Fibroblast of gingiva (primary cell): ENCODE measurements at places on chromosomes 6 and 20.

DNA sequence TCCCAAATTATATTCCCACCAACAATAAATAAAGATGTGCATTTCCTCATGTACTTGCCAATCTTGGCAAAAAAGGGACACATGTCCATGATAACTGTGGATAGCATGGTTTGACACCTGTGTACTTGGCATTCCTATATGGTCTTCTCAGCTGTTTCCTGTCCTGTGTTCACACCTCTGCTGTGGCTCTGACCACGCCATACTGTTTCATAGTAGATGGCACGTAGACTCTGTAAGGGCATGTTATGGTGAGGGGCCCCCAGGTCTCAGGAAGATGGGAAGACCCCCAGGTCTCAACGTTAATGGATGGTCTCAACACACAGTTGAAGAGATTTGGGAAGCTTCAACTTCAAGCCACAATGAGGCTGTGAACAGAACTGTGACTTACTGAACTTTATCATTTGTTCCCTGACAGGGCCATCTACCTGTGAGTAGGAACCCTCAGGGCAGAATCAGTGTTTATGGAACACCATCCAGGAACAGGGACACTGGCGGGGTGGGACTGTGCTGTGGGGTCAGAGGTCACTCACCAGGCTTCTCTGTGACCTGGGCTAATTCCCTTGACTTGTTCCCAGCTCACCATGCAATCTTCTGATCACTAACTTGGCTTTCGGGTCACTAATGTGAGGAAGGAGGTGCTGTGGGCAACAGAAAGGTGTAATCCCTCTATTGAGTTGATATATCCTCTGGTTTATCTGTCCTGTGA is 11.8 kb downstream of the ZBTB24 start:
- DNase-seq: no peak

DNA sequence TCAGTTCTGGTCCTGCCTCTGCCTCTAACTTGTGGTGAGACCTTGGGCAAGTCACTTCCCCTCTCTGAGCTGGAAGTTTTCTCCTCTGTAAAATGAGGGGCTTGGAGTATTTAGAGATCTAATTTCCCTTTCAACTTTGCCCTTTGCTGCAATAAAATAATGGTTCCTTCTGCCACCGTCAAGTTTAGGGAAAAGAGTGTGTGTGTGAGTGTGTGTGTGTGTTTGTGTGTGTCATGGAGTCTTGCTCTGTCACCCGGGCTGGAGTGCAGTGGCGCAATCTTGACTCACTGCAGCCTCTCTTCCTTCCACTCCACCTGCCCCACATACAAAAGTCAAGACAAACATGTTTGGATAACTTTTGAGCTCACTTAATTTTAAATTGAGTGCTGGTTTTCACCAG is 39.2 kb upstream of the PIM1 start:
- peak; percentile 60 for DNase-seq

DNA sequence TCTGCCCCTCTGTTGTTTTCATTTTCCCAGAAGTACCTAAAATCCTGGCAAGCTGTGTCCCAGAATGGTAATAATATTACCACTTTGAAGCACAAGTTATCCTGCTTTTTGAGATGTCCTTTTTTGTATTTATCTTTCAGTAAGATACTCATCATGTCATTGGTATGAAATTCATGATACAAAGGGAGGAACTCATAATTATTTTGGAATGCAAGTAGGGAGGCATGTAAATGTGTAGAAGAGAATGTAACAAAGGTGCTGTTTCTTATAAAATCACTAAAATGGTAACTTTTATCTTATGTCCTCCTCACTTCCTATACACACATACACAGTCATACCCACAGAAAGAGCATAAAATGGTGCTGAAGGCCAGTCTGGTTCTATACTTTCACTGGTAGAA is 109.9 kb downstream of the CD2AP start:
- DNase-seq: no peak

GRCh38 chr6:130708338-130708737 is 118.9 kb upstream of the SMLR1 start:
- peak; percentile 29 for DNase-seq

- peak; percentile 32 for DNase-seq
These were observed 55.3 kb upstream of the BTN3A2 start for GRCh38 chr6:26309731-26310142.

- DNase-seq: no peak
These were observed 724.8 kb downstream of the HACE1 start for GRCh38 chr6:104134876-104135275.

DNA sequence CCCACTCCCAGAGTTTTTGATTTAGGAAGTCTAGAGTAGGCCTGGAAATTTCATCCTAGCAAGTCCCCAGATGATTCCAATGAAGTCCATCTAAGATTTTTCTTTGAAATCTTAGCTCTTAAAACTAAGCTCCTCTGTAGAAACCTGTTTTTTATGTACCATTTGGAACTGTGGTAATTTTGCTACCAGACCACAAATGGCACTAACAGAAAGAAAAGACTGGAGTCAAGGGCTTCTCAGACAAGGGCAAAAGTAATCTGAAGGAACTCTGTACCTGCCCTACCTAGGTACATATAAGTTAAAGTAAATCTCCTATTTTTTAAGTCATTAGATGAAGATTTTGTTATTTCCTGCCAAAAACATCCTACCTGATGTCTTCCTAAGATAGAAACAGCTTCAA is 155.0 kb upstream of the HTR1E start:
- no peak for DNase-seq

DNA sequence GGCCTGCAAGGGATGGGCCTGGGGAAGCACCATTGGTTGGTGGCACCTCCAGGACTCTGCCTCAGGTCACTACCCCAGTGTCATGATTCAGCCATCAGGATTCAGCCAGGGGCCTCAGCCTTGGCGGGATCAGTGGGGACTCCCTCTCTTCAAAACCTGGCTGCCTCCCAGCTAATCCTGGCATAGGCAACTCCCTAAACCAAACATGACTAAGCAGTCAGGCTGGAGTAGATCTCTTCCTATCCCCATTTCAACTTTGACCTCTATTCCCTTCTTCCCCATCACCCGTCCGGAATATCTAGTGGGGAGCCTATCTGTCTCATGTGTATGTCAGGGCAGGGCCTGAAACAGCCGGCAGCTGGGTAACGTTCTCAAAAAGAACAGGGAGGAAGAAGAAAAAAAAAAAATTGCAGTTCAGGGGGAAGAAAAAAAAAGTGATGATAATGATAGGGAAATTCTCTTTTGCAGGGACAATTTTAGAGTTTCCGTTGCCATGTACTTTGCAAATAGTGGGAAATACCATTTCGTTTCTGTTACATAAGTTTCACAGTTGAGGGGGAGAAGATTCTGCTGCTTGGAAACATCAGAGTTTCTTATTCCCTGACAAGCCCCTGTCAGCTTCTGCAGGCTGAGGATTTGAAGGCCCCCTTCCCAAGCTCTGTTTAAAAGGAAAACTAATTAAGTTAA is 4.1 kb upstream of the PREX1 start:
- peak; percentile 66 for DNase-seq

- no peak for DNase-seq
These were observed 177.0 kb downstream of the FOXC1 start for GRCh38 chr6:1786455-1787453.

- no peak for DNase-seq
These were observed 100.4 kb upstream of the TCF21 start for GRCh38 chr6:133788556-133788955.

DNA sequence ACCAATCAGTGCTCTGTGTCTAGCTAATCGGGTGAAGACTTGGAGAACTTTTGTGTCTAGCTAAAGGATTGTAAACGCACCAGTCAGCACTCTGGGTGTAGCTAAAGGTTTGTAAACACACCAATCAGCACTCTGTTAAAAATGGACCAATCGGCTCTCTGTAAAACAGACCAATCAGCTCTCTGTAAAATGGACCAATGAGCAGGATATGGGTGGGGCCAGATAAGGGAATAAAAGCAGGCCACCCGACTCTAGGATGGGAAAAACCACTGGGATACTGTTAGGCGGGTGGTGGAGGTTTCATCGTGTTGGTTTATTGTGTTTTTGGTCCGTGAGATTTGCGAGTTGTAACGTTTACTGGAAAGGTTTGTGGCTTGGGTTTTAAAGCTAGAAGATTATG is 25.5 kb upstream of the GFOD1 start:
- no peak for DNase-seq

GRCh38 chr6:132388291-132388690 is 13.0 kb downstream of the MOXD1 start:
- DNase-seq: peak; percentile 12

GRCh38 chr6:152355166-152355565 is 282.0 kb downstream of the SYNE1 start:
- DNase-seq: no peak

GRCh38 chr20:50675671-50676376 is 15.5 kb downstream of the RIPOR3 start:
- DNase-seq: no peak

- peak; percentile 65 for DNase-seq
These were observed 55.7 kb downstream of the SNX5 start for GRCh38 chr20:17912916-17913315.

DNA sequence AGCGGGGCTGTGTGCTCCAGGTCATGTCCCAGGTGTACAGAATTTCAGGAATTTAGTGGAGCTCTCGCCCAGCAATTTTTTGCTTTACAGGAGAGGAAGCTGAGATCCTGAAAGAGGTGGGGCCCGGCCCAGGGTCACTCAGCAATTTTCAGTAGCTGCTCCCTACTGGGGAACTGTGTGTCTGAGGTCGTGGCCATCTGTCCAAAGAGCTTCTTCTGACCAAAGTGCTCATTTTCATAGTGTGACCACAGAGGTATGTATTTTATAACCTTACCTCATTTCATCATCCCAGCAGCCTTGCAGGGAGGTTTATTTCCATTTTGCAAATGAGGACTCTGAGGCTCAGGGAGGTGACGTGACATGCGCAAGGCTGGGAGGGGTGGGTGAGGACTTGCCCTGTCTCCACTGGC is 46.3 kb downstream of the FAM209B start:
- no peak for DNase-seq

GRCh38 chr6:45663251-45664221 is 285.8 kb upstream of the SUPT3H start:
- DNase-seq: peak; percentile 36

DNA sequence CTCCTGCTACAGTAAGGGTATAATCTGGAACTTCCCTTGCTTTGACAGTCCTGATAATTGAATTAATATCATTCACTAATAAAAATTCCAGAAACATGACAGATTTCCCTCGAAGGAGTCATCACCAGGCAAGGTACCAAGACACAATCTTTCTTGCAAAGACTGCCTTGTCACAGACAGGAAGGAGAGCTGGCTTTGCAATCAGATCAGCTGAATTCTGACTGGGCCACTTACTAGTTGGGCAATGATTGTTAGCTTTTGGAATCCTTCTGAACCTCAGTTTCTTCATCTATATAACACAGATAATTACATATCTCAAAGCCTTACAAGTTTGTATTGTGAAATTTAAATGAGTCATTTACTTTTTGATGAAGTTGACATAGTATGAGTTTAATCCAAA is 344.2 kb downstream of the RFPL4B start:
- peak; percentile 94 for DNase-seq

DNA sequence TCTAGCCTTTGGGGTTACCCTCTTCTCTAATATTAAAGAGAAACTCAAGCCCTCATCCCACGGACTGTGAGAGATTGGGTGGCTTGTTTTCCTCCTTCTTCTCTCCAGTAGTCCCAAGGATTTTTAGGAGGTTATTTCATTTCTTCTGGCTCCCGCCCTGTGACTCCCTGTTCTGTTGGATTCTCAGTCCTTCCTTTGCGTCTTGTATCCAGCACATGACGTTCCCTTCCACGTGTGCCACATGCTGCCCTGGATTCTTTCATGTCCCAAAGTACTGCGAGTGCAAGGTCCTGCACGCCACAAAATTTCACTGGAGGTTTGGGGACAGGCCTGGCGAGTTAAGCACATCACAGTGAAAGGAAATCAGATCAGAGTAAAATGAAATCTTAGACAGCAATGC is 213.4 kb downstream of the PACRG start:
- DNase-seq: no peak

GRCh38 chr6:136657666-136658065 is 107.4 kb upstream of the MAP7 start:
- DNase-seq: no peak

- no peak for DNase-seq
These were observed 48.7 kb upstream of the CRISP1 start for GRCh38 chr6:49915035-49915434.

DNA sequence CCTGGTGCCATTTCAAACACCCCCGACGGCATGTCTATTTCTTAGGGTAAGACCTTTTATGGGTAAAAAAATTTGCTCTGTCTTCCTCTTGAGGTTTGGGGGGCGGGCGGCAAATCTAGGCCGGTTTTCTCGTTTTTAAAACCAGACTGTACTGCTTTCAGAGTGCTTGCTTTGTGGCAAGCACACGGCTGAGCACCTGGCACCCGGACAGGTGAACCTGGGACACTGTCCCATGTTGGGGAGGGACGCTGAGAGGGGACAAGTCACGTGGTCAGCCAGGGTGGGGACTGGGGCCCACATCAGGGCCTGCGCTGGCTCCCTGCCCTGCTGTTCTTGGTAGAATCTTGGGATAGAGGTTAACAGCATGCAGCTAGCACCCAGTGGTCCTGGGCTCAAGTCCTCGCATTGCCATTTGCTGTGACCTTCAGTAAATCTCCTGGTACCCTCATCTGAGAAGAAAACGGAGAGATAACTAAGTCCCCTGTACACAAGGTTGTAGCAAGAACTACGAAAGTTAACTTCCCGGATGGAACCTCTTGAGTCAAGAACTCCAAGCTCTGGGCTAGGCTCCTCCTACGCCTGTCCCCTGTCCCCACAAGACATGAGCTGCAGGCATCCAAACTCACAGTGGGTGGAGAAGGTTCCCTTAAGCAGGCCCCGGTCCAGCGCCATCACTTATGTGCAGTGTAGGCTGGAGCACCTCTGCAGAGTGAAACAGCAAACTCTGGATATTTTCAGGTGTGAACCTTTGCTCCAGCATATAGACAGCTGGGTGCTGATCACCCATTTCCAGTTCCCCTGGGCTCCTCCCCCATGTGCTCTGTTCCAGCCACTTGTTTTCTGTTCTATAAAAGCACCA is 41.7 kb downstream of the PMEPA1 start:
- no peak for DNase-seq

DNA sequence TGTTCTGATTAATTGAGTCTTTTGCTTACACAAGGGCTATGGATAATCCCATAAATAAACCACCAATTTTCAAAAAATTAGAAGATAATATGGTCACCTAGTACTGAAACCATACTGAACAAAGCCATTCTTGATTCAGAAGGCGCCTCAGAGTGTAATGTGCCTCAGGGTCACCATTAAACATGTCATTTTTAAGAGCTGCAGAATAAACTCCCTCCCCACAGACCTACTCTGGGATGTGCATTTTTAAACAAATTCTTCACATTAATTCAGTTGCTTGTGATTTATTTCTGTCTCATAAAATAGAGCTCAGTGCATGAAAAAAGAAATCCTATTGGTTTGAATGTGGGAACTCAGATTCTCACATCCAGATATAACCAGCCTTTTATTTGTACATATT is 202.1 kb upstream of the HEY2 start:
- no peak for DNase-seq

GRCh38 chr6:148151896-148152643 is 190.6 kb upstream of the SASH1 start:
- DNase-seq: no peak

GRCh38 chr6:100803264-100804045 is 77.7 kb downstream of the ASCC3 start:
- DNase-seq: no peak

GRCh38 chr6:163151212-163151611 is 263.3 kb upstream of the QKI start:
- no peak for DNase-seq

GRCh38 chr20:43914311-43915210 is at the start of gene TOX2:
TSS of gene TOX2 (plus strand) at chr20:43914852. CDS start at chr20:43914892, 40 bp downstream.
- peak; percentile 55 for DNase-seq

- no peak for DNase-seq
These were observed 42.1 kb downstream of the NUDT3 start for GRCh38 chr6:34350137-34350933.

- DNase-seq: peak; percentile 52
These were observed 10.0 kb upstream of the BLOC1S5 start for GRCh38 chr6:8074213-8074612.

GRCh38 chr20:46987001-46987400 is 92.4 kb downstream of the EYA2 start:
- no peak for DNase-seq
